ENCODE measurements at places on chromosomes 5 and 9.

DNA sequence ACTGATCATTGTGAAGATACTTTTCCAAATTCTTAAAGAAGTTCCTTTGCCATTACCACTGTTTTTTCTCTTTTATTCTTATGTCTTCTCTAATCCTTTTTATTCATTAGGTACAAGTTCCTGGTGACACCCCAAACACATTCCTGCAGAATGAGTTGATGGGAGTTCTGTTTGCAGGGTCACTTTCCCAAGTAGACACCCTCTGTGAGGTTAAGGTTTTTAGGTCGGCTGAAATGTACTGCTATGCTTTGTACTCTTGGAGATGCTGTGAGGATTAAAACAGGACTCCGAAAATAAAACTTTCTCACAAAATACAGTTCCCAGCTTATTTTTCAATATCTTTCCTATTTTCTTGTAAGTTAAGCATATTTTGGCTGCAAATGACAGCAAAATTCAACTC is 143.3 kb upstream of the TLE4 start:
- no peak for DNase-seq

DNA sequence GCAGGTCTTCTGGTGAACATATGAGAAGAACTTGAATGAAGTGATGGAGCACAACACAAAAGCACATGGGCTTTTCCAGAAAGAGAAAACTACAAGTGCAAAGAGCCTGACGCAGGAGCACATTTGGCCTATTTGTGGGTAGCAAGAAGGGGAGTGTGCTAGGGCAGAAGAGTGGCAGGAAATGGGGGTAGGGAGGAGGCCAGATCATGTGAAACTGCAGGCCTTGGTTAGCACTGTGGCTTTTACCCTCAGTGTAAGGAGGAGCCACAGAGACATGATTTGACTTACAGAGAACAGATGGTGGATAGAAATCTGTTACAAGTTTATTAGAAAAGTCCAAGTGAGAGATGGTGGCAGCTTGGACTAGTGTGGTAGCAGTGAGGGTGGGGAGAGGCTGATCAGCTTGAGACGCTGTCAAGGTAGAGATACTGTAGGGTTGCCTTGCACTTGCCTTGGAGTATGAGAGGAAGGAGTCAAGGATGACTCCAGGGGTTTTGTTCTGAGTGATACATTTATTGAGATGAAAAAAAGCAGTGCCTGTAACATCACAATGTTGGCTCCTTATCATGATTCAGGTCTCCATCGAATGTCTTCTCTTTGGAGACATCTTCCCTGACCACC is 126.7 kb downstream of the PPP2R2B start:
- DNase-seq, result peak; percentile 33

- no peak for DNase-seq
Measured at GRCh38 chr9:88280816-88281382, 107.3 kb upstream of the SPIN1 start.

DNA sequence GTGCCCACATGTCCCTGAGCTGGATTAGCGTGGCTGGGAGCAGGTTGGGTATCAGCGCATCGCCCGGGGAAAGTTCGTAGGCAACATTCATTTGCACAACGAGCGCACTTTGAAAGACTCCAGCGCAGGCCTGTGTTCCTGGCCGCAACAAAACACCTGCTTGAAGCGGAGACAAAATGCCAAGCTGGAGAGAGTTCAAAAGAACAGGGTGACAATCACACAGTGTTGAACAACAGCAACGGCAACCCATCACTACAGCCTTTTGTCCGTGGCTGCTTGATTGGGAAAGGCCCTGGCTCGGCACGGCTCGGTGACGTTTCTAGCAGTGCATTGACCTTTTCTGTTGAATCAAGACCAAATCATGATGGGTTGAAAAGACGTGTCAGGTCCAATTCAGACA is 336.3 kb downstream of the IRX1 start:
- no peak for DNase-seq

DNA sequence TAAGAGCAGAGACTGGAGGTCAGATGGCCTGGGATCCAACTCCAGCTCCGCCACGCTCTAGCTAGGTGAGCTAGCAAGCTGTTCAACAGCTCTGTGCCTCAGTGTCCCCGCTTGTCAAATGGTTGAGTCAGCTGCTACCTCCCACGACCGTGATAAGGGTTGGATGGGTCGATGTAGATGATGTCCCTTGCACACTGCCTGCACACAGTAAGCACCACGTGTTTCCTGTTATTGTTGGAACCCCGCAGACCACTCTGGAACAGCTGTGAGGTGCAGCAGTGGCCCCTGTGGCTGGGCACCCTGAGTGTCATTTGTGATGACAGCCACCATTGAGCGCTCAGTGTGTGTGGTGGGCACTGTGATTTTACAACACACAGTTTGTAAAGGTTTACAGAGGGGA is 54.0 kb upstream of the CTSL start:
- no peak for DNase-seq

- no peak for DNase-seq
Measured at GRCh38 chr5:125338440-125339174, 592.2 kb upstream of the ZNF608 start.

- DNase-seq, result no peak
Measured at GRCh38 chr5:34957321-34957720, 28.0 kb downstream of the DNAJC21 start.

GRCh38 chr5:34970552-34970951 is 41.2 kb downstream of the DNAJC21 start:
- DNase-seq, result no peak

GRCh38 chr5:5295351-5295750 is 127.1 kb upstream of the ICE1 start:
- no peak for DNase-seq

DNA sequence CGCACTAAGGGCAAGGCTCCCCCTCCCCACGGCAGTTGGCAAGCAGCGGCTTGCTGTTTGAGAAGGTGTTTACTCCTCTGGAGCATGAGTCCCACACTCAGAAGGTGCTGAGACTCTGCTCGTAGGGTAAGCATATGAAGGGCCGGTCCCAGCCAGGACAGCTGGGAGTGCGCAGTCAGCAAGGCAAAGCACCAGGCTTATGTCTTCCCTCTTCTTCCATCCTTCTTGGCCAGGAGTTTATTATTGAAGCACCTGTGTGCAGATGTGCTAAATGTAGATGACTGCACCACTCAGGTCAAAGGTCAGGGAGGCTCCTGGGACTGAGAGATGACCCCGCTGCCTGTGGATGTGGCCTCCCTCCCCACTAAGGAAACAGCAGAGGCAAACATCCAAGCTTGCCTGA is 27.0 kb upstream of the CDKN2AIPNL start:
- DNase-seq, result no peak

GRCh38 chr9:27347889-27348288 is 50.9 kb upstream of the EQTN start:
- DNase-seq, result no peak

- DNase-seq, result no peak
Measured at GRCh38 chr5:148542812-148543211, 111.5 kb downstream of the HTR4 start.

DNA sequence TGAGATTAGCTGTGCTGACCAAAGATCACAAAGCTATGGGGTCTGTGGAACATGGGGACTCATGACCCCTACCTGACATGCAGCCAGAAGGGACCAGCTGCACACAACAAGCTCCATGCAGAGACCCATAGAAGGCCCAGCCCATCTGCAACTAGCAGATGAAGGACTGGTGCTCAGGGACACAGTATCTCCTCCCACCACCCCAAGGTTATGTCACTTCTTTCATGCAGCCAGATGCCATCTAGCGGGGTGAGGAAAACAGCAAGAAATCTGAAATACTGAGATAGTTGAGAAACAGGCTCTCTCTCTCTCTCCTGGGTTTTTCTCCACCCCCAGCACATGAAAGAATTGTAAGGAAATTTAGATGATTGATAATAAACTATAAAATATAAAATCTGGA is 161.3 kb upstream of the DAPK1 start:
- no peak for DNase-seq

- peak; percentile 63 for DNase-seq
Measured at GRCh38 chr9:133782157-133783130, 44.3 kb upstream of the SARDH start.

DNA sequence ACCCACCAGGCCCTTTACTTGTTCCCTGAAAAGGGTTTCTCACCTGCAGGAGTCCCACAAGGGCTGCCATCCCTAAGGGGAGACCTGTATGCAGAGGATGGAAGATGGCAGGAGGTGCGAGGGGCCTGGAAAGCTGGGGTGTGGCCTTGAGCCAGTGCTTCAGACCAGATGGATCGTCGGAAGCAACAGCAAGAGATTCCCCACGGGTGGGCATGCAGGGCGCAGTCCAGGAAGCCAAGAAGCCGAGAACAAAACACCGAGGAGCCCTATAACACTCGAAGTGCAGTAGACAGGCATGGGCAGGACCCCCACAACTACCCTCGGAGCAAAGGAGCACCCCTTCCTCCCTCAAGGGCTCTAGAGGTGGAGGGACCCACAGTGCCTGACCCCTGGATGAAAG is 24.7 kb upstream of the FRRS1L start:
- DNase-seq, result no peak

GRCh38 chr5:55021410-55021809 is 2.6 kb upstream of the GZMK start:
- DNase-seq, result no peak

- no peak for DNase-seq
Measured at GRCh38 chr9:129183495-129184218, 5.6 kb upstream of the IER5L start.

All from stimulated activated CD4-positive, alpha-beta T cell treated with anti-CD3 and anti-CD28 coated beads, Interleukin-4, amount 100 ng/mL, for 4 hours (primary cell).